ENCODE measurements at places on chromosomes 2 and 18.

DNA sequence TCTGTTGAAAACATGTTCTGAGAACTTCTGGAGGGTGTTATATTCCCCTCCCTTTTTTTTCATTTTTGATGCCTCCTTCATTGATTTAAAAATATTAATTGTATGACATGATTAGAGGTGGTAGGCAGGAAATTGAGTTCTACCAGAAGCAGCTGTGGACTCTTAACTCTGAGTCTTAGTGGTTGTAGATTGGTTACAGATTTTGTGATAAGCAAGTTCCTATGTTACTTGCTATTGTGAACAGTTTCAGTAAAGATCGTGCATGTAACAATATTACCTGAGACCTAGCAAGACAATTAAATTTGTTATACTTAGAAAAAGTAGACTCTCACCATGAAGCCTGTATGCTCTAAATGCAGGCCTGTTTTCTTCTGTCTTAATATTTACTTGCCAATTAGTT is 88.1 kb downstream of the PRPF40A start:
- DNase-seq, result no peak

DNA sequence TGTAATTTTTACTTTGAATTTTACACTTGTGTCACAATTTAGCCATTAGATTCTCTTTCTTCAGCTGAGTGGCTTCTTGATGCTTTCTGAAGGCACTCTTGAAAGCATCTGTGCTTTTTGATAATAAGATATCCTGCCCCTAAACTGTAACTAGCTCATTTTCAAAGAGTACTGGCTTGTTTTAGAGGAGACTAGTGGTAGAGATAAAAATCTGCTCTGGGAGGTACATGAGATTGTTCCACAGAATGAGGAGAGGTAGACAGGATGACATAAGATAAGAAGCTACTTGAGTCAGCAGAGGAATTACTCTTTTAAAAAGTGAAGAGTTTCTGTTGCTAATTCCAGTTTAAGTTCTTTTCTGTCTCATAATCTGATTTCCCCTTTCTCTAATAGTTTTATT is 10.6 kb downstream of the PLEKHB2 start:
- no peak for DNase-seq

- no peak for DNase-seq
Observed at GRCh38 chr18:45792506-45793263, 32.8 kb upstream of the SIGLEC15 start.

GRCh38 chr18:9809697-9810096 is 76.1 kb upstream of the TXNDC2 start:
- DNase-seq, result no peak

Measured in fibroblast of skin of back (primary cell).